Progenitor cell of endocrine pancreas (in vitro differentiated cells): ENCODE measurements at places on chromosomes 11 and 22.
A peak's percentile ranks its signal among the peaks of the same experiment; 100 is the strongest.

DNA sequence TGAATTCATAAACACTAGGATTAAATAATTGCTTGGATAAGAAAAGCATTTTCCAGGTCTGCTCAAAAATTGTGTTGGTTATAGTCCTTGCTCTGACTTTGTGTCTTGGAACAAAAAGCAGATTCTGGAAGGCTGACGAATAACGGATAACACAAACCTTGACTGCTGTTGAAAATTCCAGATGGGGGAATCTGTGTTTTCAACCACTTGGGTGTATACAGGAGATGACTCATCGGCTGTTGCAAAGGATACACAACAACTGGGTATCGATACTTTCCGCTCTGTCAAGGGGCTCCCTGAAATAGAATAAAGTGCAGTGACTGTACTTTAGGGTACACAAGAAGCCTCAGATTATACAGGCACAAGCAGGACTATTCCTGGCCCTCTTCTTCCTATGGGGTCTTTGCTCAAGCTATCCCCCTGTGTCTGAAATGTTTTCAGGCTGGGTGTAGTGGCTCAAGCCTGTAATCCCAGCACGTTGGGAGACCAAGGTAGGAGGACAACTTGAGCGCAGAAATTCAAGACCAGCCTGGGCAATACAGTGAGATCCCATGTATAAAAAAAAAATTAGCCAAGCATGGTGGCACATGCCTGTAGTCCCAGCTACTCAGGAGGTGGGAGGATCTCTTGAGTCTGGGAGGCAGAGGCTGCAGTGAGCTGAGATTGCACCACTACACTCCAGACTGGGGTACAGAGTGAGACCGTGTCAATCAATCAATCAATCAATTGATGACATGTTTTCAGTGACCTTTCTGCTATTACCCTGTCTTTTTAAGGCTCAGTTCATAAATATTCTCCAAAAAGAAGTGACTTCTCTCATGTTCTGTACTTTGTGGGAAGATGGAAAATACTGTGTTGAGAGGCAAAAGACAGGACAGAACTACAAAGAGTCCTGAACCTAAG lies 48.6 kb upstream of the UCP3 start:
- no peak for DNase-seq

- DNase-seq, result no peak
These were observed 769.5 kb upstream of the ANO3 start for GRCh38 chr11:25562417-25562816.

GRCh38 chr11:64148226-64148916 lies 17.5 kb downstream of the MACROD1 start:
- DNase-seq, result peak; percentile 78

- no peak for DNase-seq
These were observed 5.4 kb downstream of the FADS2 start for GRCh38 chr11:61833471-61833870.

DNA sequence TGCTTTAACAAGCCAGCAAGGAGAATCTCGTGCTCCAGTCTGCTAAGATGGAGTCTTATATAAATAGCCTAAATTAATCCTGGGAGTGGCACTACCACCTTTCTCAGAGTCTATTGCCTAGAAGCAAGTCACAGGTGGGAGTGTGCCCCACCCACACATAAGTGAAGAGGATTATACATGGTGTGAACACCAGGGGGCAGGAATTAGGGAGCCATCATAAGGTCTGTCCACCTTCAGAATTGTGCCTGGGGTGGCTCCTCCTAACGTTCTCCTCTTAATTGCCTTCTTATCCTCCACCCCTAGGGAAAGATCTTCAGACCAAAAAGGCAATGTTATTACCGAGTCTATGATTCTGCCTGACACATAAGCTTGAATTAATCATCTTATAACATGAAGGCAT lies 276.8 kb upstream of the SESN3 start:
- no peak for DNase-seq

- no peak for DNase-seq
These were observed 214.6 kb downstream of the NTM start for GRCh38 chr11:131584785-131585592.

- DNase-seq, result no peak
These were observed 20.6 kb downstream of the PIWIL3 start for GRCh38 chr22:24753914-24754313.

- DNase-seq, result no peak
These were observed 152.8 kb upstream of the NTM start for GRCh38 chr11:131217313-131218310.

DNA sequence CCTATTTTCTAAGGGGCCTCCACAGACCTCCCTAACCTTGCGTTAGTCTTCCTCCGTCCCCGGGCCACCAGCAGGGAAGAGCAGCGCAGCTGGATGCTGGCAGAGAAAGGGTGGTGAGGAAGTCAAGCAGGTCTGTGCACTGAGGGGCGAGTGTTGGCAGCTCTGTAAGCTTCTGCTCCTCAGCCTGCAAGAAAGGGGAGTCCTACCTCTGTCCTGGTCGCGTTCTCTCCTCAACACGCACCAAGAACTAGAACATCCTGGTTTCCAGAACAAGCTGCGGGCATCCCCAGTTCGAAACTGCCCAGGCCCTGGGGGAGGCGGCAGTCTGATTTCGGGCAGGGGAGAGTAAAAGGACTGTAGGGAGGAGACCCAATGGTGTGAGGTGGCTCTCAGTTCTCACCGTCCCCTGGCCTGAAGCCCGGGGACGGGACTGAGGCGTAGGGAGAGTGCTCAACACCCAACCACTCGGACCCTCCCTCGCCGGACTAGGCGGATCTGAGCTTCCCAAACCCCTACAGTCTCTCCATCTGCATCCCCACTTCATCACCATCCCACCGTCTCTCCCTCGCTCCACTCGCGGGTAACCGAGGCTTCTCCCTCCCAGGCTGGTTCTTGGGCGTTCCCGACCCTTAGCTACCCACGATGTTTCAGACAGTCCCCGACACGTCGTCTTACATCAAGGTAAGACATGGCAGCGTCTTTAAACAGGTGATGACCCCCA lies 7.7 kb upstream of the FLI1 start:
- no peak for DNase-seq

GRCh38 chr11:108854346-108854745 lies 189.5 kb downstream of the DDX10 start:
- no peak for DNase-seq

DNA sequence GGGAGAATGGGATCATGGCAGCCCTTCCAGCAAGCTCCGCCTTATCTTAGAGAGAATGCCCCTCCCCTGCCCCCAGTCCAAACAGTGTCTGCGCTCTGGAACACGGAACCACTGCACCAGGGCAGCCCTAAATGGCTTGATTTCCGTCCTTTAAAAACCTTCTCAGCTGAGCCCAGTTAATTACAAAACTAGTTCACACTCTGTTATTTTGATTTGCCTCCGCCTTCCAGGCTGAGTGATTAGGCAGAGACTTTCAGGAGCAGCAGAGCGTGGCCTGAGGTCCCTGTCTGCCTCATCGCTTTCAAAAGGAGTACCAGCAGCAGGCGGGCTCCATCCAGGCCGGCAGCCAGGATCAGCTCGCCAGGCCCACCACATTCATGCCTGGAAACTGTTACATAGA lies 313.0 kb downstream of the BRD1 start:
- no peak for DNase-seq

- DNase-seq, result no peak
These were observed 17.3 kb downstream of the RPL27A start for GRCh38 chr11:8699903-8700302.

GRCh38 chr11:34783816-34784317 lies 132.3 kb downstream of the APIP start:
- DNase-seq, result no peak

DNA sequence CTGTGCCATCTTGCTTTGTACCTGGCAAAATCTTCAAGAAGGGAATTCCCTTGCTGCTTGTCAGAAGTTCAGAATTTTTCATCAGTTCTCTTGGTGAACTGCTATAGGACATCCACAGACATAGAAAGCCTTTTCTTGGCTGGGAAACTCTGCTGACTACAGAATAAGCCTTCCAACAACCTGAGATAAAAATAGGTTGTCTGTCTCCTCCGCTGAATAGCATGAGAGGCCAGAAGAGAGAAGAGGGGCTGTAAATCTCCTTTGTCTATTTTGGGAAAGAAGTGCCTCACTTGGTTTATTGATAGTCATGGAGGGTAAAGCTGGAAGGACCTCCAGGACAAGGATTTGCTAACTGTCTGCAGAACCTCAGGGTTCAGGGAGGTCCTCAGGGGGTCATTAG lies 48.2 kb downstream of the C11orf91 start:
- no peak for DNase-seq

- DNase-seq, result peak; percentile 45
These were observed 14.9 kb upstream of the CCDC73 start for GRCh38 chr11:32809313-32809712.

GRCh38 chr22:20991252-20992055 lies 9.4 kb downstream of the LZTR1 start:
- no peak for DNase-seq

- DNase-seq, result no peak
These were observed 840 bp downstream of the VPREB3 start for GRCh38 chr22:23753385-23753784.

GRCh38 chr11:33554219-33554618 lies 146.4 kb downstream of the C11orf91 start:
- DNase-seq, result no peak

DNA sequence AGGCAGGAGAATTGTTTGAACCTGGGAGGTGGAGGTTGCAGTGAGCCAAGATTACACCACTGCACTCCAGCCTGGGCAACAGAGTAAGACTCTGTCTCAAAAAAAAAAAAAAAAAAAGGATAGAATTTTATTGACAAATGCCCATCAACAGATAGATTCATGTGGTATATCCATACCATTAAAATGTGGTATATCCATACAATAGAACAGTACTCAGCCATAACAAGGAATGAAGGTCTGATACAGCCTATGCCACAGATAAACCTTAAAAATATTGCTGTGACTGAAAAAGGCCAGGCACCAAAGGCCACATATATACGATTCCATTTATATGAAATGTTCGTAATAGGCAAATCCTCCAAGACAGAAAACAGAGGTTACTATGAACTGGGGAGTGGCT lies 45.3 kb upstream of the PPP2R1B start:
- no peak for DNase-seq

GRCh38 chr11:28922386-28922981 lies 814.3 kb downstream of the METTL15 start:
- DNase-seq, result no peak

DNA sequence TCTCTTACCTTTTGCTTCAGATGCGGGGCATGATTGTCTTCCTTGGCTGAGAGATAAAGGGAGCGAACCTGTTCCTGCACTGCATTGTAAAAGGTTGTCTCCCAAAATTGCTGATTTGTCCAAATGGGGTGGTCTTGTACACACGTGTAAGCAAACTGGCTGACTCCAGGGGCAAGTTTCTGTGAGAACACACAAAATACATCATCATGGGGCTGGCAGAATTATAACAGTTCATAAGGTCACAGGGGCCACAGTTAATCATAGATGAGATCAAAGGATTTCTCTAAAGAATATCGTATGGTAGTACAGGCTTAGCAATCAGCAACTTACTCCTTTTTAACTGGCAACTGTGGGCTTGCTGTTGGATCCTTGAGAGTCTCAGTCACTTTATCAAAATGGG lies 194.3 kb downstream of the SWAP70 start:
- DNase-seq, result no peak

- no peak for DNase-seq
These were observed 29.2 kb downstream of the SCUBE1 start for GRCh38 chr22:43313890-43314474.

DNA sequence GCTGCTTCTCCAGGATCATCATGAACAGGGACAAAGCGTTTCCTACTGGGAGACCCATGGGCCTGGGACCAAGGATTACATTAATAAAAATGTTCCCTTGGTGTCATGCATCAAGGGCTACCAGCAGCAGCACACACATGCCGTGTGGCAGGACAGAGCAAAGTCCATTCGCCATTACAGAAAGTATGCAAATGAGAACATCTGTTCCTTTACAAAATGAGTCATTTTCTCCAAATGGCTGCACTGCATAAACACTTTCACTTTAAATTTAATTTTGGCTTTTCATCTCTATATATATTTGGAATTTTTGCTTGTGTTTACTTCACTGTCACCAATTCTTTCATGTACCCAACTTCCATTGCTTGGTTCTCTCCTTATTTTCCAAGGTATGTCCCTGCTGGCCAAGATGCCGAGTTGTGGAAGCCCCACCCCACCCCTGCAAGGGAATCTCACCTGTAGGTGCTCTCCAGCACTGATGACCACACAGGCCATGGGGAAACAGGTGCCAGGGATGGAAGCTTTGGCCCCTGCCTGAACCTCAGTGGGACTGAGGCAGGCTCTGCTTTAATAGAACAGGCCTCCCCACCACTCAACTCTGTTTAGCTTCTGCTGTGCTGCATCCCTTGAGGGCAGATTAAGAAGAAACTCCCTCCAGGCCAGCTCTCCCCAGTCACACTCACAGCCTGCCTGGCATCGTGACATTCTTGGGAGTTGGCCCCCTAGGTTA lies 15.6 kb upstream of the GNAZ start:
- no peak for DNase-seq

- no peak for DNase-seq
These were observed 1.4 kb upstream of the SOX6 start for GRCh38 chr11:16357775-16358174.

GRCh38 chr11:96222102-96222501 lies 120.9 kb downstream of the MAML2 start:
- no peak for DNase-seq

- no peak for DNase-seq
These were observed 53.2 kb downstream of the SPON1 start for GRCh38 chr11:14015711-14016110.

DNA sequence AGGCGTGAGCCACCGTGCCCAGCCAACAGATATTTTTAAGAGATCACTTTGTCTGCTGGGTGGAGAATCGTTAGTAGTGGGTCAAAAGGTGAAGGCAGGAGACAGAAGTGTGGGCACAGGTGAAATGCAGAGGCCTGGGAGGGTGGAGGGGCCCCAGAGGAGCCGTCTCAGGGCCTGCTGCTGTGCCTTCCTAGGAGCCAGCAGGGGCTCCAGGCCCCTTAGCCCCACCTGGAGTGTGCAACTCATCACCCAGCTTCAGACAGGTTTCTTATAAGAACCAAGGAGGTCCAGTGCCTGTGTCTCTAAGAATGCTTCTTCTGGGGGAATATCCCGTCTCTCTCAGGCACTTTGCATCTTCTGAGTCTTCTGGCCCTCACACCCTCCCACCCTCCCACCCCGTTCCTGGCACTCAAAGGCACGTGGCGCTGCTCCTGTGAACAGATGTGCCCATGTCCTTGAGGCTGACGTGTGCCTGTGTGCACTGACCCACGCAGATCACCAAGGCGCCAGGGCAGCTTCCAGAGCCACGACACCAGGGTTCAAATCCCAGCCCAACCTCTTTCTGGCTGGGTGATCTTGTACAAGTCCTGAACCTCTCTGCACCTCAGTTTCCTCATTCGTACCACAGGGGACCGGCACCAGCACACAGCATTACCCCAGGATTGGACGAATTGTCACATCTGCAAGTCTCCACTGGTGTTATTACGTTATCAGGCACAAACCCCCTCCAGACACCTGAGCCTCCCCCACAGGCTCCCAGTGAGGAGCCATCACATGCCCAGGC lies 3.4 kb downstream of the ARSA start:
- DNase-seq, result no peak

- no peak for DNase-seq
These were observed 585.4 kb downstream of the SOX6 start for GRCh38 chr11:15770798-15771414.

GRCh38 chr11:47348859-47349258 lies 3.6 kb downstream of the MYBPC3 start:
- DNase-seq, result no peak
